Cardiac muscle cell (in vitro differentiated cells and primary cell): ENCODE measurements at places on chromosomes 16 and 17.

DNA sequence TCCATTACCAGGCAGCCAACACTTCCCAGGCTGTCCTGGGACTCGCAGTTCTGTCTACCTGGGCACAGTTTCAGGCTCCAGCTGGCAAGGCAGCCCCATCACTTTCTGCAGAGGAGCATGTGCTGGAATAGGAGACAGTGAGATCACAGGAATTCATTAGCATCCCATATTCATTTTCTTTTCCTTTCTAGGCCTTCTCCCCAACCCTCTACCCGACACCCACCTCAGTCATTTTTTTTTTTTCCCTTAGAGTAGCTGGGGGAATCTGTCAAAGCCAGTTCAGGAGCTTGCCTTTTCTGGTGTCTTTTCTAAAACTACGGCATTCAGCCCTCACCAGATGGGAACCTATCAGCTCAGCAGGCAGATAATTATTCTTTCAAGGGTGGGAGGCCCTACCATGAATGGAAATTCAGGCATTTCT lies 42.4 kb upstream of the FBXO47 start:
- no peak for DNase-seq

- no peak for DNase-seq
Observed at GRCh38 chr17:81814748-81815645, 11.0 kb downstream of the GCGR start.

GRCh38 chr16:85350146-85350728 lies 238.0 kb upstream of the CIBAR2 start:
- no peak for DNase-seq

- DNase-seq, result peak; percentile 46
Observed at GRCh38 chr17:70622368-70623260, 453.3 kb downstream of the KCNJ2 start.

DNA sequence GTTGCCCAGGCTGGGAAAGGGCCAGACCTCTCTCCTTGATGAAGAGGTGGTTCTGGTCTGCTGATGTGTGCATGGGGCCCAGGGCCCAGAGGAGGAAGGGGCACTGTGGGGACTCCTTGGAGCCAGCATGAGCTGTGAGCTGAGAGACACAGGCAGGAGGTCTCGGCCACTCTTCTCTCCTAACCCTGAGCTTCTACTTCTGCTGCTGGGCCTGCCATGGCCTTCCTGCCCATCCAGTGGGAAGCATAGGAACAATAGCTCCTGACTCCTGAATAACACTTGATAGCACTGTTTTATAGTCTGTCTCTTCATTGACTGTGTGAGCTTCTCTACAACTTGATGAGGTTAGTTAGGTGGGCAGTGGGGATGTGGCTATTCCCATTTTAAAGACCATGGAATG lies 181.1 kb downstream of the UTP18 start:
- DNase-seq, result no peak

GRCh38 chr16:85735225-85735635 lies 15.7 kb downstream of the C16orf74 start:
- DNase-seq, result no peak

DNA sequence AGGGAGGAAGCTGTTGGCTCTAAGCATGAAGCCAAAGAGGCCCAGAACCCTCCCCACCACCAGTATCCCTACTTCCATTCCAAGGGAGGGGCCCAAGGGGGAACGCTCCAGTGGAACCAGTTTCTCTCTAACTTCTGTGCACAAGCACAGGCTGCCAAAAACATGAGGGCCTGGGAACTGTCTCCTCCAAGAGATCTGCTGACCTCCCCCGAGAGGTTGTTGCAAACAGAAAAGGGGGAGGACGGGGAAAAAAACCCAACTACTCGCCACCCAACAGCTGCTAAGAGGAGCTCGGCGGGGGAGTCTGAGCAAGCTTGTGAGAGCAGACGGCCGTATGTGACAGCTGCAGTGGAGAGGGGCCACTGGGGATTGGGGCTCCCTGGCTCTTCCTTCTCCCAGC lies 15.7 kb upstream of the SLC35B1 start:
- peak; percentile 66 for DNase-seq

DNA sequence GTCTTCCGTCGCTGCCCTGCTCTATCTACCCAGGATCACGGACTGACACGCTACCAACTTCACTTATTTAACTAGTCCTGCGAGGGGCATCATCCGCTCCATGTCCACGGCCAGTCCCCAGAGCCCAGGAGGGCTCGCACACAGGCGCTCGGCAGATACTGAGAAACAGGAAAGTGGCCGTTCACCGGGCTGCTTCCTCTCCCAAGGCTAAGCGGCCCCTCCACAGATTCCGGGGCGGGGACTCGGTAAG lies 388 bp downstream of the OXLD1 start:
- DNase-seq, result no peak

GRCh38 chr16:86452451-86452850 lies 57.9 kb upstream of the FOXF1 start:
- no peak for DNase-seq

- no peak for DNase-seq
Observed at GRCh38 chr17:57282296-57282695, 26.0 kb downstream of the MSI2 start.

GRCh38 chr16:59697761-59698160 lies 963.6 kb upstream of the GOT2 start:
- no peak for DNase-seq

GRCh38 chr16:995087-995486 lies 13.5 kb downstream of the SOX8 start:
- DNase-seq, result peak; percentile 50

DNA sequence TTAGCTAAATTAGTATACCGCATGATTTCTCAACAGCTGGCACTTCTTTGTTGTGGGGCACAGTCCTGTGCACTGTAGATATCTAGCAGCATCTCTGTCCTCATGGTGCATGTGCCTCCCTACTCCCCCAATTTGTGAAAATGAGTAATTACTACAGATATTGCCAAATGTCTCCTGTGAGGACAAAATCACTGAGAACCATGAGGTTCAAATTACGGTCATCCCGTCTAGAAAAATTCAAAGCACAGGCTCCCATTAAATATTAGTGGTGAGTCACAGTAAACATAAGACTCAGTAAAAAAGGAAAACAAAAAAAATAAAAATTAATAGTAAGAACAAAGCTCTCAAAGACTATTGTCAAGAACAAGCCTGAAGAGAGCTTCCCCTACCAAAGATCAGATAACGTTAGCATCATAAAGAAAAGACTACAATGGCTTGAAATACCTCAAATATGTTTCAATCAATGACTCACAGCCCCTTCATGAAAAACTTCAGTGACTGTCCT lies 57.8 kb downstream of the STH start:
- no peak for DNase-seq

DNA sequence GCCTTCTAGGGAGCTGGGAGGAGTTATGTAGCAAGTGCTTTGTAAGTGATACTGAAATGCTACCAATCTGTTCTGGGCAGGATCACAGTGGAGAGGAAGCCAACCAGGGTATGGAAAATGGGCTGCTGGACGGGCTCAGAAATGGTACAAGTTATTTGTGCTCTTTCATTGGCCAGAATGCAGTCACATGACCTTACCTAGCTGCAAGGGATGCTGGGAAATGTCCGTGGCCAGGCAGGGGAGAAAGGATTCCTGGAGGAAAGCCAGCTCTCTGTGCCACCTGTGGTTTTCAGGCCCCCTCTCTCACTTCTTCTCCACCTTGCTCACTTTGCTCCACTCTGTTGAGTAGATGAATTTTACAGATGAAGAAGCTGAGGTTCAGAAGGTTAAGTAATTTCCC lies 4.8 kb downstream of the EEF2K start:
- DNase-seq, result no peak

DNA sequence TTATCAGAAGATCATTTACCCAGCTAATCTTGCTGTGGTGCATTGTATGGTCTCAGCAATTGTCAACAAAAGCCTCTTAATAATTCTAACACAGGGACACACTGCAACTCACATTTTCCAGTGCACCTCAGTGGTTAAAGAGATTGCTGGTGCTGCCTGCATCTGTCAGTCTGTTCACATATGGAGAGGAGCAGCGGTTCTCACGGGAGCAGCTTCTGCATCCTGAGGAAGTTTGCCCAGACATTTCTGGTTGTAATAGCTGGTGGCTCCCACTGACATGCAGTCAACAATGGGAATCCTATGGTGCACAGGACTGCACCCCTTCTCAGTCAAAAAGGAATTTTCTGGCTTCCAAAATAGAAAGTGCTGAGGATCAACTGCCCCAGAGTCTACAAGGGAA lies 7.8 kb downstream of the GGA2 start:
- no peak for DNase-seq

DNA sequence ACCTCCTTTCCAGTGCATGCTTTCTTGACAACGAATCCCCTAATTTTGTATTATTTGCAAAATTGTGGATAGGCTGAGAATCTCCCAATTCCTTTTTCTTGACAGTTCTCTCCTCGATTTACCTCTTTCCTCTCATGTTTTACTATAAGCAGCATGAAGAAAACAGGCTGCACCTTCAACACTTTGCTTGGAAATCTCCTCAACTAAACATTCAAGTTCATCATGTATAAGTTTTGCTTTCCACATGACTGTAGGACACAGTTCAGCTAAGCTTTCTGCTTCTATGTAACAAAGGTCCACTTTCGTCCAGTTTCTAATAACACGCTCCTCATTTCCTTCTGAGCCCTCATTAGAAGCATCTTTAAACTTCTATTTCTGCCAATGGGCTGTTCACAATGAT lies 199.0 kb upstream of the NLRP1 start:
- no peak for DNase-seq

- peak; percentile 35 for DNase-seq
Observed at GRCh38 chr17:81295676-81296381, 722 bp upstream of the SLC38A10 start.

- DNase-seq, result no peak
Observed at GRCh38 chr16:11721781-11722467, 20.7 kb downstream of the TXNDC11 start.

DNA sequence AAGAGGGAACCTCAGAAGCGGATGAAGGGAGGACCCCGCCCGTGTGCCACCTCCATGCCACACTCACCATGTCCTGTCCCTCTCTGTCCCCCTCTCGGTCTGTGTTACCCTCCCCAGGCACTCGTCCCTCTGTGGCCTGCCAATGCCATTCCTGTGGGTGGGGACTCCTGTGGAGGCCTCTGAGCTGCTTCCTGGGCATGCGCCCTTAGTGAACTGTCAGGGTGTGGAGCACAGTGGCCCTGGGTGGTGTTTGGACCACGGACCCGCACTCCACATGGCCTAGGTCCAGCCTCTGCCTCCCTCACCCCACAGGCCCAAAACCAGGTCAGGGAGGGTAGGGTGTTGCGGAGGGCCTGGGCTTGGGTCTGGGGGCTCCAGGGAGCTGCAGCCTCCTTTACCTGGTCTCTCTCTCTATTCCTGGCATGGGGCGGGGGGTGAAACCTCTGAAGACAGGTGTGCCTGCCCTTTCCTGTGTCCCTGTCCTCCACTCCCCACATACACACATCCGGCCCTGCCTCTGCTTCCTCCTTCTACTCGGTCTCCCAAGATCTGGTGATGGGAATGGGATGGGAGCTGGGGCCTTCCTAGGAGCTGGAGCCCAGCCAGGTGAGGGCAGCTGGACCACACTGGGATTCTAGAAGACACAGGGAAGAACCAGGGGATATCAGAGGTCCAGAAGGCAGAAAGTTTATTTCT lies 11.5 kb upstream of the PKMYT1 start:
- DNase-seq, result no peak

- peak; percentile 42 for DNase-seq
Observed at GRCh38 chr17:19645734-19646201, 2.8 kb upstream of the ALDH3A2 start.

- no peak for DNase-seq
Observed at GRCh38 chr17:71900621-71901229, 220.1 kb upstream of the SOX9 start.

- peak; percentile 88 for DNase-seq
Observed at GRCh38 chr17:33234930-33235685, 58.0 kb downstream of the ASIC2 start.

DNA sequence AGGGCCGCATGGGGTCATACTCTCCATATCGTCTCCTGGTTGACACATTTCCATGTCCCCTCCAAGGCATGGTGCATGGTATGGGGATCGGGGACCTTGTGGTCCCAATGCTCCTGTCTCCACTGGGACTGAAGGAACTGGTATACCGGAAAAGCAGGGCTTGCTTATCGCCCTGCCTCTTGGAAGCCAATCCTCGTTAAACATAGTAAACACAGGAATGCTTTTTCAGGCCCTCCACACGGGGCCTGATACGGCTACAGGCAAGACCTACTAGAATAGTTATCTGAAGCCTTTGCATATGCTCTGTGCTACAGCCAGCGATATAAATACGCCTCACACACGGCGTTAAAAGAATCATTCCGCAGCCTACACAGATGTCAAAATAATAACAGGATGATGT lies 159.5 kb downstream of the SHISA9 start:
- DNase-seq, result no peak

DNA sequence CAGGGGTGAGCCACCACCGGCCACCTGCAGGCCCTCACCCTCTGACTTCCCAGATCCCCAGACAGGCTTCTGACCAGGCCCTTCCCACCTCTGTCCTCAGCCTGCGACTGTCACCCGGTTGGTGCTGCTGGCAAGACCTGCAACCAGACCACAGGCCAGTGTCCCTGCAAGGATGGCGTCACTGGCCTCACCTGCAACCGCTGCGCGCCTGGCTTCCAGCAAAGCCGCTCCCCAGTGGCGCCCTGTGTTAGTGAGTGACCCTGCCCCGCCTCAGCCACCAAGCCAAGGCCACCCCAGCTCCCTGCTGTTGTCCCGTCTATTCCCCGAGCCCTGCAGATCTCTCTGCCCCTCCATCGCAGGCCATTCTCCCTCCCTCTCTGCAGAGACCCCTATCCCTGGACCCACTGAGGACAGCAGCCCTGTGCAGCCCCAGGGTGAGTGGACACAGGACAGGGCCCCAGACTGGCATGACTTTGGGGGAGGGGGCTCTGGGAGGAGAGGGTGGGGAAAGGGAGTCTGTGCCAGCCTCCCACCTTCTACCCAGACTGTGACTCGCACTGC lies 1.9 kb downstream of the NTN3 start:
- DNase-seq, result no peak

- DNase-seq, result no peak
Observed at GRCh38 chr17:60916043-60916442, 238.4 kb downstream of the BCAS3 start.

GRCh38 chr16:12659871-12660270 lies 143.8 kb downstream of the CPPED1 start:
- no peak for DNase-seq

GRCh38 chr17:66302761-66303626 lies 581 bp downstream of the PRKCA start:
- peak; percentile 62 for DNase-seq

GRCh38 chr17:41393294-41393693 lies 4.1 kb downstream of the KRT31 start:
- peak; percentile 65 for DNase-seq

GRCh38 chr17:9768381-9768934 lies 22.9 kb downstream of the DHRS7C start:
- peak; percentile 46 for DNase-seq

GRCh38 chr17:2235792-2236366 lies 67.7 kb downstream of the SMG6 start:
- DNase-seq, result peak; percentile 69

- DNase-seq, result no peak
Observed at GRCh38 chr16:7487574-7488323, 155.1 kb downstream of the RBFOX1 start.

- DNase-seq, result no peak
Observed at GRCh38 chr16:16120044-16120381, 103.3 kb downstream of the ABCC6 start.

- DNase-seq, result no peak
Observed at GRCh38 chr16:67760206-67760955, 41.3 kb upstream of the GFOD2 start.

- no peak for DNase-seq
Observed at GRCh38 chr16:3659251-3659650, 4.8 kb downstream of the DNASE1 start.

- DNase-seq, result no peak
Observed at GRCh38 chr16:87874639-87875427, 5.5 kb upstream of the SLC7A5 start.
